Fibroblast of skin of scalp (primary cell): ENCODE measurements at places on chromosomes 4 and X.

DNA sequence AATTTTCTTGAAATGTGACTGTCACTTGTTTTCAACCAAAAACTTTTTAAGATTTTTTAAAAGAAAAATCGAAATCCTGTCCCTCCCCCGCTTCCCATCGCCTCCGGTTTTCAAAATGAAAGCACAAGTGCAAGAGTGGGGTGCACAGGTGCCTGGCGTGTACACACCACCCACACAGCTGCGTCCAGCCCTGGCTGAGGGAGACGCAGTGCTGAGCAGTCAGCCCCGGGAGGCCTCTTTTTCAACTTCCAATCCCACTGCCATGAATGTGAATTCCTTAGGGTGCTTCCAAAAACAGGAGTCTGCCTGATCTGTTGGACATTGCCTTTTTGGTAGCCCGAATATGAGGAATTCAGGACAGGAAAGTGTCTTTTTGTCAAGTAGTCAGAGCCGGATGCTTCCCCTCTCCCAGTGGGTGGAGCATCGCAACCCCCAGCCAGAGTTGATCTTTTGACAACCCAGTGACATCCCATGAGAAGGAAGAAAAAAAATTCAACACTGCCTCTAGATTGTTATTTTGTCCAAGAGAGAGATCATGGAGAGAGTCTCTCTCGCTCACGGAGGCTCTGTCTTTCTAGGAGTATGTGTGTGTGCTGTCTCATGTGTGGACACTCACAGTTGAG is 8.9 kb downstream of the PRRG3 start:
- DNase-seq, result no peak

DNA sequence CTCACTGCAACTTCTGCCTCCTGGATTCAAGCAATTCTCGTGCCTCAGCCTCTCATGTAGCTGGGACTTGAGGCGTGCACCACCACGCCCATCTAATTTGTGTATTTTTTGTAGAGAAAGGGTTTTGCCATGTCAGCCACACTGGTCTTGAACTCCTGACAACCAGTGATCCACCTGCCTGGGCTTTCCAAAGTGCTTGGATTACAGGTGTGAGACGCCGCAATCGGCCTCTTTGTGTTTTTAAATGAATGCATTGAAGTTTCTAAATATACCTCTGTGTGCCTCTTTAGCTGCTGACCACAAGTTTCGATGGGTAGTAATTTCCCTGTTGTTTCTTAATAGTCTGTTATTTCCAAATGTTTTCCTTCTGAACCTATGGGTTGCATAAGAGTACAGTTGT is 765.3 kb upstream of the GRIA3 start:
- no peak for DNase-seq

GRCh38 chrX:10199212-10199611 is 42.4 kb downstream of the CLCN4 start:
- DNase-seq, result peak; percentile 28

- no peak for DNase-seq
Observed at GRCh38 chr4:106245176-106245575, 70.8 kb downstream of the TBCK start.

DNA sequence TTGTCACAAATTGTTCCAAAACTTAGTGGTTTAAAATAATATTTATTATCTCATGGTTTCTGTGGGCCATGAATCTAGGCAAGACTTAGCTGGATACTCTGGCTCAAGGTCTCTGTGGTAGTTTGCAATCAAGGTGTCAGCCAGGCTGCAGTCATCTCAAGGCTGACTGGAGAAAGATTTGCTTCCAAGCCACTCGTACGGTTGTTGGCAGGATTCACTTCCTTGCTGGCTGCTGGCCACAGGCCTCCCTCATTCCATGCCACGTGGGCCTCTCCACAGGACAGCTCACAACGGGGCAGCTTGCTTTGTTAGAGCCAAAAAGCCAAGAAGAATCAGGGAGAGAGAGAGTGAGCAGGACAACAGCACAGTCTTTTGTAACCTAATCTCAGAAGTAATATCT is 101.4 kb downstream of the WWC2 start:
- peak; percentile 89 for DNase-seq

GRCh38 chr4:71609167-71609566 is 174.7 kb downstream of the GC start:
- DNase-seq, result peak; percentile 12

- no peak for DNase-seq
Observed at GRCh38 chrX:25204182-25204581, 188.4 kb upstream of the ARX start.

GRCh38 chr4:67723341-67723740 is 22.4 kb upstream of the UBA6 start:
- DNase-seq, result no peak

DNA sequence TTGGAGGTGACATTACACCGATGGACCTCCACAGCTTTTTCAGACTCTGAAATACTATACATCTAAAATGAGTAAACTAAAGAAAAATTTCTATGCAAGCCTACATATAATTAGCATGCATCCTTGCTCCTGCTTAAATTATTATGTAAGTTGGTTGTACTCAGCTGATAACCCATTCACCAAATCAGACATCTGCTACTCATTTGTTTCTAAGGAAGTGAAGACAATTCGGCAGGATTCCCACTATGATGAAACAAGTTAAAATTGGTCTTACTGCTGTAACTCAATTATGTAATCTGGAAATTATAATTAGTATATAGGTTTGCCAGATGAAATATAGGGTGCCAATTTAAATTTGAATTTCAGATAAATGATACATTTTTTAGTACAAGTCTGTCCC is 59.5 kb upstream of the FGF13 start:
- DNase-seq, result no peak

DNA sequence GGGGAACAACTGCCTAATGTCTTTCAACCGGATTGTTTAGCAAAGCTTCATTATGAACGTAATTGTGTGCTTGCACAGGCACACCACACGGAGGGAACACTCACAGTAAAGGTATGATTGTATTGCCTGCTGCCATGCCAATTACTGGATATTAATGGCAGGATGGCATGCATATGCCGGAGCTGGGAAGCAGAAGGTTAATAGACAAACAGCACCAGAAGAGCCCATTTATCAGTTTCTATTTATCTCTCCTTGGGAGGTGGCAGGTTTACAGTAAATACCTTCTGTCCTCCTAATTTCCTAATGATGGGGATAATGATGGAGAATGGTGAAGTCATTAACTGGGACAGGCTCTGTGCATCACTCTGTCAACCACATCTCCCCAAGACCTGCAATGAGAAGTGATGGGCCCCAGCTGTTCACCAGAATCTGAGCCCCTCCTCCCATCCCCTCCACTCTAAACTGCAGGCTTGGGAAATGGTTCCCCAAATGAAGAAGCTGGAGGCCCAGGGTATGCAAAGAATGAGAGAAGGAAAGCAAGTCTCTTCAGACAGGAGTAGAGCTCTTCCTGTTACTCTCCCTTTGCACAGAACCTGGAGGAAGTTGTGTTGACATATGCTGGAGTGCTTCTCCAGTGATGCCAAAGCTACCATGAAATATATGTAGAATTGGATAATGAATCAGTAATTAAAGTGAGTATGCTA is 160.8 kb downstream of the NAA11 start:
- no peak for DNase-seq

GRCh38 chr4:73727685-73728084 is 12.7 kb upstream of the CXCL8 start:
- DNase-seq, result no peak

DNA sequence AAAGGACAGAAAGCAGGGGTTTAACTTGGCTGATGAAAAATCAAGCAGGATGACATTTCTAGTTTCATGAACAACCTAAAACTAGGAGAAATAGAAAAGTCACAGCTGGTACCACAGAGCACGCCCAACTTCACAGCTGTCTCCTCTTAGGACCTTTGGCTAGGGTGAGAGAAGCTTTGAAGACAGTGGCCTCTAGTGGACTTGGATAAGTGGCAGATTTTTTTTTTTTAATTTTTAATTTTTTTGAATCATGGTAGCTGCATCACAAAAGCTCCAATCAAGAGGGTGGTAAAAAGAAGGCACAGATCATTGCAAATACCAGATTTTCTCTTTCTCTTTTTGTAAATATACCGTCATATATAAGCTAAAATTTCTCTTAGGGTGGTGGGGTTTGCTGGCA is 20.2 kb upstream of the MAP3K15 start:
- peak; percentile 27 for DNase-seq

DNA sequence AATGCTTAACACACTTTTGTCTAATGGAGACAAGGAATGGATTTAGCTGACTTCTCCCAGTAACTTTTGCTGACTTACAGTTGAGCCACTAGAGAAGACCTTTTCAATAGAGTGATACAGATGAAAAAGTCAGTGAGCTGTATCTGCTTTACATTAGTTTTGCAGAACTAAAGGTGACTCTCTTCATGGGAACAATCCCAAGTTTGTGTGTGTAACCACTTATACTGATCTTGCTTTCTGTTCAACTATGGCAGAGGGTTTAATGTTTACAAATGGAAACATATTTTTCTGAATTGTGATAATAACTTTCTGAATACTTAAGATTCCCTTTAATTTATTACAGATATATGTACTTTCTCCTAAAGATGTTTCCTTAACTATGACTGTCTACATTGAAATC is 182.6 kb upstream of the PUDP start:
- peak; percentile 54 for DNase-seq

DNA sequence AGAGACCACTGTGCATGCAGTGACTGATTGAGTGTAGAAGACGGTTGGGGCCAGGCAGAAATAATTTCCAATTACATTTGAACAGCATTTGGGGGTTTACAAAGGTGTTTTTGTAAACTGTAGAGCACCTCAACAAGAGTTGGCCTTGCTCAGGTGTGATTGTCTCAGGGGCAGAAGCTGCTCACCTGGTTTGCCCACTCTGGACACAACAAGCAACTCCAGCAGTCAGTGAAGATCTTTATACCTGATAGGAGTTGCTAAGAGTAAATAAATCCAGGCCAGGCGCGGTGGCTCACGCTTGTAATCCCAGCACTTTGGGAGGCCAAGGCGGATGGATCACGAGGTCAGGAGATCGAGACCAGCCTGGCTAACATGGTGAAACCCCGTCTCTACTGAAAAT is 221.3 kb downstream of the RAB28 start:
- no peak for DNase-seq

DNA sequence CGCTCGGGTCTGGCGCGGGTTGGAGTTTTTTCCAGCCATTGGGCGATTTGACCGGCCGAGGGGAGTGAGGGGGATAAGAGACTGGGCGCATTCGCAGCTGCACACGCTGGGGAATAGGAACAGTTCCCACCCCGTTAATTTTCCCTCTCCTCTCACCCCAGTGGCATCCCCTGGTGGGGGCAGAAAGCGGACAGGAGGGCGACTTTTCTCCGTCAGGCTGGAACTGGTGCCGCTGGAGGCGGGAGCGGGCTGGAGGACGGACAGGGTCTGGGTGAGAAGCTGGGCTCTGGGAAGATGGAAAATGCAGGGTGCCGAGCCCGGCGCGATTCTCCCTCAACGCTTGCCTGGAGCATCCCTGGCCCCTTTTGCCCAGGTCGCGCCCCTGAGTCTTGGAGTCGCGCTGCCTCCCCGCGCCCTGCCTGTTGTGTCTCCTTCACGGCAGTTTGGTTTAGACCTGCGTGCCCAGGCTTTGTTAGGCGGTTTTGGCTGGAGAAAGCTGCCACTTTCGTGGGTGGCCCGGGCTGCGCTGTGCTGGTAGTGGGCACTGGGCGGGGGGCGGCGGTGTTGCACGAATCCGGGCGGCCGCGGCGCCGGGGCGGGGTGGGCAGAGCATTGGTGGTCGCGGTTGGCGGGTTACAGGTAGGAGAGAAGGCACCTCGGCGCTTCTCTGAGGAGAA is 2.0 kb downstream of the ADGRL3 start:
- DNase-seq, result peak; percentile 19

- no peak for DNase-seq
Observed at GRCh38 chrX:95346856-95347255, 1337.8 kb upstream of the DIAPH2 start.

GRCh38 chrX:135985973-135986310 is 707 bp downstream of the SLC9A6 start:
- DNase-seq, result no peak

DNA sequence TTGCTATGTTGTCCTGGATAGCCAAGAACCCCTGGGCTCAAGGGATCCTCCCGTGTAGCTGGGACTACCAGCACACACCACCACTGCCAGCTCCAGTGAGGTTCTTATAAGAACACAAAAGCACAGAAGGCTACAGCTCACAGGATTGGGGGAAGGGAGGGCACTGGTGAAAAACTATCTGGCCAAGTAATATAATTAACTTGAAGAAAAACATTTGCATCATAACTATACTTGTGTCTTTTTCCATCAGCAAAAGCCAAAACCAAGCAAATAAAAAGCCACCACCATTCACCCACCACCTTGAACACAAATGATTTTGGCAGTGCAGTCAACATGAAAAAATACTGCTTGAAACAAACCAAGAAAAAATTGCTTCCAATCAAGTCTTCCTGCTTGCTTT is 188.2 kb downstream of the MAML3 start:
- no peak for DNase-seq

- DNase-seq, result no peak
Observed at GRCh38 chr4:100826808-100827548, 309.2 kb upstream of the EMCN start.

GRCh38 chr4:3177426-3177825 is 71.5 kb upstream of the MSANTD1 start:
- DNase-seq, result no peak

GRCh38 chrX:153065389-153065788 is 6.9 kb upstream of the PNMA6A start:
- no peak for DNase-seq

DNA sequence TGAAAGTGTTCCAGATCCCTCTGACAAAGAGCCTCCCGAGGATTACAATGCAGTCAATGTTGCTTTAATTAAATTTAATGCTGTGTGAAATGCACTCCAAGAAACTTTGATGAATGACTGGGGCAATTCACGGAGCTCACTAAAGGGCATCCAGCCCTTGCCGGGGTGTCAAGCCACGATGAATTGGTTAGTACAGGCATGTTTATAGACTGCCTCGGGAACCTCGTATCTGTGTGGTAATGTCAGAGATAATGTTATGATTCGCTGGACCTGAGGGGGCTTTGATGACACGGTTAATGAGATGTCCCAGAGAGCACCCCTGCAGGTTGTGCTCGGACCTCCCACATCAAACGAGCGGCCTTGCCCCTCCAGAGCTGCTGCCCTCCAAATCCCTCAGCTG is 428.8 kb downstream of the NKX6-1 start:
- no peak for DNase-seq

DNA sequence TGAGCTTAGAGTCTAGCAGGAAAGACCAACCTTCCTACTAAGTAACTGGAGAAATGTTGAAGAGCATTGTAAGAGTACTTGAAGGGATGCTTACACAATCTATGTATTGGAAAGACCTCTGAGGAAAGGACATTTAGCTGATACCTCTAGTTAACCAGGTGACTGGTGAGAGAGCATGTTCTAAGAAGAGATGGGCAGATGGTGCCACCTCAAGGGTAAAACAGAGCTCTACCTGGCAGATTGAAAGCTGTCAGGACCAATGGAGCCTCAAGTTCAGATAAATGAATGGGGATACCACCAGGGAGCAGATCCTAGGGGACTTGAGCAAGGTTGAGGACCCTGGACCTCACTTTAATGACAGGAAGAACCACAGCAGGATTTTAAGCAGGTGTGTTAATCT is 196.4 kb downstream of the QDPR start:
- no peak for DNase-seq

DNA sequence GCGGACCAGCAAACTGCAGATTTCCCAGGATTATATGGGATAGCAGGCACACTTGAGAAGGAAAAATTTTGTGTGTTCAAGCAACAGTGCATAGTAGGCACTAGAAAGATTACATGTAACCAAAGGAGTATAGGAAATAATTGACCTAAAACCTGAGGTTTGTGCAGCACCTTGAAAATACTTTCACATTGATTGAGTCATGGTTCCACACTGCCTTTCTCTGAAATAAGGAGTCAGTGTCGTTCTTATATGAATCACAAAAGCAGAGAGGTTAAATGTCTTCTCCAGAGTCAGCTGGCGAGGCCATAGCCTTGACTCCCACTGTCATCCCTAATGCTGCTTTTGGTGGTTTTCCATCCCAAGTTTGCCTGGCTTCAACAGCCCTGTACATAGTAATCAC is 138.9 kb downstream of the SOWAHB start:
- DNase-seq, result no peak
